ENCODE measurements at places on chromosomes 12 and 14.

DNA sequence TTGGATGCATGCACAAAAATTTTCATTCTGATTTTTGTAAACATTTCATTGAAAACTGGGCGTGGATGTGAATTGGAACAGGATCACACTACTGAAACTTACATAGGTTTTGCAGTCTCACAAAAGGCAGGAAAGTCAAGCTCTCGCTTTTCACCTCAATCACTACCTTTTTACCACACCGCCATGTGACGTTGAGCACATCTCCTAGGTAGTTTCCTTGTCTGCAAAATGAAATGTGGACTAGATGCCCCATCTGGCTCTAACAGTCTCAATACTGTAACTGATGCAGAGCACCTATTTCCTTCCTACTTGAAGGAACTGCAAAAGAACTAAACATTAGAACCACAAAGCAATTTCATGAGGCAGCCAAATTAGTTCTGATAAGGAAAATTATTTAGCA is 4.4 kb upstream of the YY1 start:
- DNase-seq, result no peak

- no peak for DNase-seq
Observed at GRCh38 chr12:91357381-91357780, 174.8 kb upstream of the DCN start.

DNA sequence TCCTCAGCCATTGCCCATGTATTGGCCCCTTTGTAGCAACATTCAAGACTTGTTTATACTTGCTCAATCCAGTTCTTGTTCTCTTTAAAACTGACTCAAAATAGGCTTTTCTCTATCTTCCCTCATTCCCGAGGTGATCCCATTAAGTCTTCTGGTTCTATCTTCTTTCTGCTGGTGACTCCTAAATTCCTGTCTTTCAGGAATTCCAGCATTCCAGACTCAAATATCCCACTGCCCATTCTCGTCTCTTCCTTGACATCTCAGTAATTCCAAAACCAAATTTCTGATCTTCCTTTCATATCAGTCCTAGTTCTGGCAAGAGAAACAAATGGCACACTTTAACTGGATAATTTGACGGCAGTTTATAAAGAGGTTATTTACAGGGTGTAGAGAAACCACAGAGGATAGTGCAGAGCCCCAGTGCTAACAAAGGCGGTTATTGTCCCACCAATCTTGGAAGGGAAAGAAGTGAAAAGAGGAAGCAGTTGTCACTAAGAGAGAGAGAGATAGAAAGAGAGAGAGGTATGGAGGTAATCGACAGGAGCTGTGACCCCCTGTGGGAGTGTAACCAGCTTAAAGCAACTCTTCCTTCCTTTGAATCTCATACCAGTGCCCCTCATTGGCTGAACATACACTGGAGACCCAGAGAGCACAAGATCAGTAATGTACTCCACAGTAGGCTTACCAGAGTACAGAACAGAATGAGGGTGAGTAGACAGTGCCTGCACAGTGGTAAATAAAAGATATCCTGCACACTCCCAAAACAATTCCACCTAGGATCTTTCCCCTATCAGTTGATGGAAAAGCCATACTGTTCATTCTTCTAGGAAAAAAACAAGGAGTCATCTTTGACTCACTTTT is 177.6 kb upstream of the LMNTD1 start:
- DNase-seq, result no peak

DNA sequence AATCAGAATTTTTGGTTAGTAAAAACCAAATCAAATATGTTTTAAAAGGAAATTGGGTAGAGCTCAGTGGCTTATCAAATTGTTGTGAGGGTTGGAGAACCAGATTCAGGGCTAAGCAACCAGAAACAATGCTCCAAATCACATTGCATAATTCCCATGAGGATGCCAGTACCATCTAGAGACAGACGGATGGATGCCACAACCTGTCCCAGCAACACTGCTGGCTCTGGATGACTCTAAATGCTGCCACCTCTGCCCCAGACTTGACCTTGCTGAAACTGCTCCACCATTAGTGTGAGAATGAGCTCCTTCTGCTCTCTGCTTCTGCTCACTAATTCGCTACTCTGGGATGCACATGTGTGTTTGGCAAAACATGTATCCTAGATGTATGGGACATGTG is 43.9 kb downstream of the FRS2 start:
- no peak for DNase-seq

DNA sequence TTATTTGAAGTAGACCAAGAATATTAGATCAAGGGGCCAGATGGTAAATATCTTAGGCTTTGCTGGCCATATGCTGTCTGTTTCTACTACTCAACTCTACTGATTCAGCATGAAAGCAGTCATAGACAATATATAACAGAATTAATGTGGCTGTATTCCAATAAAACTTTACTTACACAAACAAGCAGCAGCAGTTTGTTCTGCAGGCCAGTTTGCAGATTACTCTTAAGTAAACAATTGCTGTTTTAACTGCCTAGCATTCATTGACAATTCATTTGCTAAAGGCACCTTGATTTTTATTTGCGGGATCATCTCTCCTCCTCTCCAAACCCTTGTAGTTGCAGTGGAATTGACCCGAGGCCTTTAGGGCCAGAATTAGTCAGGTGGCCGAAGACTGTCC is 94.1 kb upstream of the GARIN6 start:
- DNase-seq, result no peak

GRCh38 chr12:92133171-92133570 is 12.5 kb downstream of the BTG1 start:
- DNase-seq, result no peak

Measured in stimulated activated CD8-positive, alpha-beta memory T cell treated with anti-CD3 and anti-CD28 coated beads, Interleukin-7, amount 100 ng/mL, for 1 hour (primary cell).